Endothelial cell of umbilical vein (primary cell): ENCODE measurements at places on chromosomes 12 and 14. TPM values are rescaled to one million over a fixed set of nuclear protein-coding genes. Genes with fewer than 3 reads are reported as not detected.

DNA sequence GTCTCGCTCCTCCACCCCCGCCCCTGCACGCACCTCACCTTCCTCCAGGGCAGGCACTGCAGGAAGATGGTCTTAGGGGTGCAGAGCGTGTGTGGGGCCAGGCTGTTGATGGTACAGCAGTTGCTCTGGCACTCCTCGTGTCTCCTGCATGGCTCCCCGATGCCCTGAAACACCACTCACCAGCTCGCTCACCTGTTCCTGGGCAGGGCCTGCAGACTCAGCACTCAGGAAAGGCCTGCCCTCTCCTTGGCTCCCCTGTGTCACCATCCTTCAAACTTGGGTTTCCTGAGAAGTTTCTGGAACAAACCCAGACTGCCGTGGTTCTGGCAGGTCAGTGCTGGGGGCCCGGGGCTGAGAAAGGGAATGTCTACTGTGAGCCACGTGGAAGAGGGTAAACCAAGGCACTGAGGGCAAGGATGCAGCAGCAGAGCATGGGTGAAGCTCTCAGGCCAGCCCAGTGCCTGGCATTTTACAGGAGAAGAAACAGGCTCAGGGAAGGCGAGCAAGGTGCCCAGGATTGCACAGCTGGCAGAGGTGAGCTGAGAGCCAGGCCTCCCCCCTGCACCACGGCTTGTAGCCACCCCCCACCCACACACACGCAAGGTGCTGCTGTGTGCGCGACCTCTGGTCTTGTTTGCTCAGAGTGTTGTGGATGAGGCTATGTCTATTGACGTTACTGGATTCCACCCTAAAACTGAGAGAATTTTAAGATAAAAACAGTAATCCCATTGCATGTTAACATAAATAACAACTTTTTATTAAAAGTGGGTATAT, 5.5 kb downstream of the LRCOL1 start:
- DNase-seq = no peak

DNA sequence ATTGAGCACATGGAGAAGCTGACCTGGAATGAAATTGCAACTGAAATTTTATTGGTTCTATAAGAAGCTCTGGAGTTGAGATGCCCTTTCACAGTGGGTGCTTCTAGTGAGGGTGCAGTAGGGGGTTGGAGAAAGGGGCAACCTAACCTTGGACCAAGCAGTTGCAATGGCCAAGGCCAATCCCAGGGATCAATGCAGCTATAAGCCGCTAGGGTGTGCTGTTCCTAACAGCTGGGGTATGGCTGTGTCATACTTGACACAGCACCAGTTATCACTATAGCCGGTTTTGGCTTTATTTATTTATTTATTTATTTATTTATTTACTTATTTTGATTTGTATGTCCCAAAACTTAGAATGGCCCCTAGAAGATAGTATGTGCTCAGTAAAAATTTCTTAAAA, 505.9 kb downstream of the FLRT2 start:
- no peak for DNase-seq

GRCh38 chr12:57261428-57261865, 10.5 kb upstream of the STAC3 start:
- no peak for DNase-seq

Gene LIN7A
- polyA plus RNA-seq = 0.73 and 1.6 TPM in 2 replicates

Gene OR6C4
- polyA plus RNA-seq = not detected in 2 replicates

Gene RPS6KL1
- polyA plus RNA-seq = 10.2 TPM in 2 replicates

Gene GPR162
- polyA plus RNA-seq = 9.0 and 9.7 TPM in 2 replicates
